Renal cortical epithelial cell (primary cell): ENCODE measurements at places on chromosomes 1 and 21. TPM values are rescaled to one million over a fixed set of nuclear protein-coding genes. Genes with fewer than 3 reads are reported as not detected.

TMEM125 gene
- total RNA-seq: 3.9 and 12.0 TPM in 2 replicates

ZFYVE9 gene
- 21.9 and 48.9 TPM in 2 replicates for total RNA-seq

PRAMEF17 gene
- total RNA-seq: not detected in 2 replicates

NES gene
- 1.0 and 1.6 TPM in 2 replicates for total RNA-seq

CLCA1 gene
- total RNA-seq: not detected in 2 replicates

CXADR gene
- total RNA-seq: 49.0 and 86.1 TPM in 2 replicates
